ENCODE measurements at places on chromosomes 16 and 17. TPM values are rescaled to one million over a fixed set of nuclear protein-coding genes. Genes with fewer than 3 reads are reported as not detected.

Gene FSCN2
- total RNA-seq = 0.36 TPM

- no peak for DNase-seq
Observed at GRCh38 chr17:73851091-73851490, 206.8 kb upstream of the SDK2 start.

GRCh38 chr16:11780991-11781680 lies 15.9 kb downstream of the ZC3H7A start:
- no peak for DNase-seq

DNA sequence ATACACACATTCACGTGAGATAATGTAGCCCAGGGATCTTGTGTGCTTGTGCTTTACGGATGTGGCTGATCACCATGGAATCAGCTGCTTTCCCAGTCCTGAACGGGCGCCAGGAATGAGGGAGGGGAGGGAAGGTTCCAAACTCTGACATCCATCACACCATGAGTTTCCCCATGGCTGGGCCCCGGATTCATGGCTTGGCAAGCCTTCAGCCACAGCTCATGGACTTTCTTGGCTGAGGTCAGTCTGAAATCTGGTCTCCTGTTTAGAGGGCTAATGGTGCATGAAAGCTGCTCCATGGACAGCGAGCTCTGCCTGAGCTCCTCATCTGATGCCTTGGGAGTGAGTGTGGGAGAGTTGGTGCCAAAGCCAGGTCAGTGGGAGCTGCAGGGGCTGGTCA lies 767.6 kb upstream of the EEF2KMT start:
- no peak for DNase-seq

DNA sequence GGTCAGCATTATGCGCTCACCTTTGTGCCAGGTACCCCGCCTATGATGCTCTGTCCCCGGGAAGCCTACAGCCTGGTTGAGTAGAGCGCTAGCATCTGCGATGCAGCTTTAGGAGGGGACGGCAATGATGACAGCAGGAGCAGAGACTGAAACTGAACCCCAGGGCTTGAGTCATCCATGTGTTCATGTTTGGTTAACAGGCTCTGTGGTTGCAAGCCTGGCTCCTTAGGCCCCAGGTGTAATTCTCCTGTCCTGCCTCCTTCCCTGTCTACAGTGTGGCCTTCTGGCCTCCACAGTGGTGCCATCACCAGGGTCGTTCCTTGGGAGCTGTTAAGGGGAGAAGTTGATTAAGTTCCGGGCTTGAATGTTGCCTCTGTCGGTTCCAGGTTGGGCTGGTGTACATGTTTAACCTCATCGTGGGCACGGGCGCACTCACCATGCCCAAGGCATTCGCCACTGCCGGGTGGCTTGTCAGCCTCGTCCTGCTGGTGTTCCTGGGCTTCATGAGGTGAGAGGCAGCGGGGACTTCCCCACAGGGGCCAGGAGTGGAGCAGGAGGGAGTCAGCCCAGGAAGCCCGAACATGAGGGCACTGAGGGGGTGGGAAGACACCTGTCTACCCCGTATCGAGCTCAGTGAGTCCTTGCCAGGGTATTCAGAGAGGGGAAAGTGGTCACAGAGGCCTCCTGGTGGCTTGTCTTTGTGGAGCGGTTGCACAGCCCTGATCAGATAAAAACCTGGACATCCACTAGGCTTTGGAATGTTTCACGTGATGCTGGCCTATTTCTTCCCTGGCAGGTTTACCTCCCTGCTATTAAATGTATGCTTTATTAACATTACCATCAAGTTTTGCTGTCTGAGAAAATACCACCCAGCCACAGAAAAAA lies 9.2 kb upstream of the NAT9 start:
- no peak for DNase-seq

DNA sequence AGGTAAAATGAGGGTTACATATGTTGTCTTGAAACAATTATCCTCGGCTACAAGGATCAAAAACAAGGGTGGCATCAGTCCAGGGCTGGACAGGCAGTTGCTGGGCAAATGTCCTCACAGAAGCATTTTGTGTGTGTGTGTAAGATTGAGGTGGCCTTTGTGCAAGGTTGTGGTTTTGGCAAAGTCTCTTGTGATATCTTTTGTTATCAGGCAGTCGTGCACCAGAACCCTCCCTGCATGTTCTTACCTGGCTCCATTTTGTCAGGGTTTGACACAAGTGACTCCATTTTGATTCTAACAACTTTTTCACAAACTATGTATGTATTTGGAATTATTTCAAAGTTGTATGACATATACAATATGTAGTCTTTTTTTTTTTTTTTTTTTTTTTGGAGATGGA lies 20.0 kb downstream of the CHAD start:
- DNase-seq = no peak

DNA sequence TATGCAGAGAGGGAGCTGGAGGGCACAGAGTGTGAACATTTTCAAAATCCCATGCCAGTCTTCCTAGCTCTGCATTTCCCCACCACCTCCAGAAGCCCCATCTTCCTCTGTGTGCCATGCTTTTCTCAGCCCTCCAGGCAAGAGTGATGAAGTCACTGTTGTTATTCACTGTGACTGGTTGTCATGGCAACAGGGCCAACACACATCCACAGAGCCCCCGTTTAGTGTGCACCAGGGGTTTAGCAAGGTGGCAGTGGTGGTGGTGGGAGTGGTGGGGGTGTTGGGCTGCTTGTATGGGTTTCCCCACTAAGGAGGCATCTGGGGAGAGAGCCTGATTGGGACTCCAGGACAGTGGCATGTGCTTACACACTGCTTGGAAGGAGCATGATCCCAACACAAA lies 309.9 kb upstream of the ASIC2 start:
- DNase-seq = no peak
